ENCODE measurements at places on chromosomes 3 and 15.

DNA sequence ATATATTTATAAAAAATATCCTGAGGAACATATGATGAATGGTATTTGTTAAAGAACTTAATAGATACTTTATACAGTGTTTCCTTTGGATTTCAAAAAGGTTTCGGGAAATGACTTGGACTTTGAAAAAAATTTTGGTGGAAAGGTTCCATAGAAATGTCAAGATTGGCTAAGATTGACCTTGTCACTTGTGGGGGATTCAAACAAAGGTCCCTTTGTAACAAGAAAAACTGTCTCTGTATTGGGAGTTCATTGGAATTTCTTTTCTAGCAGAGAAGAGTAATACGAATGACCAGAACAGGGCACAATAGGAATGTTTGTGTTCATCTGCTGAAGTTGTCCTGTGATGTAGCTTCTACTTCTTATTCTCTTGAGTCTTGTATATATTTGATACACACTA is 43.2 kb downstream of the ARHGEF26 start:
- no peak for DNase-seq

GRCh38 chr3:10700821-10701220 is 115.2 kb upstream of the SLC6A11 start:
- no peak for DNase-seq

DNA sequence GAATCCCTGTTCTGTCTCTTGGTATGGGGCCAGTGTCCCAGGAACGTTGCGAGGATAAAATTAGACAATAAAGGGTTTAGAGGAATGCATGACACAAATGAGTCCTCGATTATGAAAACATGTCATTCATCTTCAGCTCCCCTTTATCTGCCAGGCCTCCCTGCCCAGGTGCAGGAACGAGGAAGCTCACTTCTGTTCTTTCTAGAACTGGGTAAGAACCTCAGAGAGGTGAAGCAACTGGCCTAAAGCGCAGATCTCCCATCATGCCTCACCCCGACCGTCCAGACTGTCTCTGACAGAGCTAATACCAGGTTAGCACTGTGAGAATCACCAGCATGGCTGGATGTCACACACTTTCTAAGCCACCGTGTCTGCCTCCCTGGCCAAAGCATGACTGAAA is 1.5 kb upstream of the ITIH1 start:
- no peak for DNase-seq

DNA sequence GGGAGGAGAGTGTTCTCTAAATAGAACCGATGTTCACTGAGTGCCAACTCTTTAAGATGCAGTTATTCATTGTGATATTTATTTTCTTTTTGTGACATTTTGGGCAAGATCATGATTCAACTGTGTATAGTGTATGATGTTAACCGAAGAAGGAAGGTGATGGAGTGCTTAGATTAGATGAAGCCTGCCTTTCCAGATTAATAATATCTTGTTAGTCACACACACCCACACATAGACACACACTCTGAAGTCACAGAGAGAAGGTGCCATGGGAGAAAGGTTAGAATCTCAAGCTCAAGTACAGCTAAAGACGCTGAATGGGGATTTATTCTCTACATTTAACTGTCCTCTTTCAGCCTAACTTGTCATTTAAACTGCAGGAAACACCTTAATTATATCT is 77.0 kb downstream of the SLC9A9 start:
- DNase-seq = no peak

- DNase-seq = no peak
Observed at GRCh38 chr3:104676241-104676640, 690.5 kb upstream of the ALCAM start.

- DNase-seq = no peak
Observed at GRCh38 chr3:33058765-33059164, 38.2 kb downstream of the GLB1 start.

GRCh38 chr3:160168246-160168645 is 57.0 kb upstream of the C3orf80 start:
- DNase-seq = no peak

DNA sequence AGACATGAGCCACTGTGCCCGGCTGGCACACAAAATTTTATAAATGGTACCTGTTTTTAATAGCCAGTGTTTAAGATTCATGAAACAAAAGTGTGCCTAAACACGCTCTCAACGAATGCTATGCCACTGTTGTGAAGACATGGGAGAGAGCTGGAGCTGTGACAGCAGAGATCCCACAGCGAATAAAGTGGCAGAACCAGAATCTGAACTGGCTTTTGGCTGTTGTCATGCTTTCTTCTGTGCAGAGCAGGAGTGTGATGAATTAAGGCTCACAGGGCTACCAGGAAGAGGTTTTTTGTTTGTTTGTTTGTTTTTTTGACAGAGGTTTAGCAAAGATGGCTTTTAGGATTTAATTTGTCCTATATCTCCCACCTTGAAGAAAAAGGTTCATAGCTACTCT is 14.5 kb downstream of the PTPRG start:
- no peak for DNase-seq

GRCh38 chr3:74711913-74712512 is 97.6 kb upstream of the CNTN3 start:
- no peak for DNase-seq

- no peak for DNase-seq
Observed at GRCh38 chr15:71096676-71097075, 18.6 kb upstream of the THSD4 start.

DNA sequence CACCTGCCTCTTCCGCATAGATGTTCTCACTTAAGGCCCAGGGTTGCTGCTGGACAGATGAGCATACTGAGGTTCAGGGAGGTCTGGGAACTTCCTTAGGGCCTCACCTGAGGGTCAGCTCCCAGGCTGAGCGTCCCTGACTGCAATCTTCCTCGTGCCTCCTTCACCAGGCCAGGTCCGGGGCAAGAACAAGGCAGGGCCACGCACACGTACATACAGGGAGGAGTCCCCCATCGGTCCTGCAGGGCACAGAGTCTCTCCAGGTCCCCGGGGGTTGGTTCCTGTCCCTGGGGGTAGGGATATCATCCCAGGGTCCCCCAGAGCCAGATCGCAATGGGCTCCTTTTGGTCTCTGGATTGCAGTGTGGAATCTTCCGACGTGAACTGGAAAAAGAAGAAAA is 130.1 kb downstream of the LRRK1 start:
- no peak for DNase-seq

DNA sequence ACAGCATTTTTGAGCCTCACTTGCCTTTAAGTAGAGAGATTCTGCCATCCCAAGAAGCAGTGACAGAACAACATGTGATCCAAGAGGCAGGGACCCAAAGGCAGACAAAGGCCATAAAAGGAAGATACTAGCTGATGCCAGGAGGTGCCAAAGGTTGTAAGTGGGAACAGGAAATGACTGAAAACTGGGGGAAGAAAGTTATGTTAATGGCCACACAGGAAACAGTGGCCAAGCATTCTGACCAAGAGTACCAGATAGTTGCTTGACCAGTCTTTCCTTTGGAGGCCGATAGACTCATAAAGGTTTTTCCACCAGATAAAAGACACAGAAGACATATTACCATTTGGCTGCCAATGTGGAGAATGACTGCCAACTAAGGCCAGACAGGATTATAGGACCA is 274.5 kb upstream of the PEX5L start:
- no peak for DNase-seq

GRCh38 chr3:17707813-17708543 is 34.5 kb downstream of the TBC1D5 start:
- DNase-seq = no peak

GRCh38 chr3:190175490-190175889 is 54.8 kb upstream of the P3H2 start:
- no peak for DNase-seq

DNA sequence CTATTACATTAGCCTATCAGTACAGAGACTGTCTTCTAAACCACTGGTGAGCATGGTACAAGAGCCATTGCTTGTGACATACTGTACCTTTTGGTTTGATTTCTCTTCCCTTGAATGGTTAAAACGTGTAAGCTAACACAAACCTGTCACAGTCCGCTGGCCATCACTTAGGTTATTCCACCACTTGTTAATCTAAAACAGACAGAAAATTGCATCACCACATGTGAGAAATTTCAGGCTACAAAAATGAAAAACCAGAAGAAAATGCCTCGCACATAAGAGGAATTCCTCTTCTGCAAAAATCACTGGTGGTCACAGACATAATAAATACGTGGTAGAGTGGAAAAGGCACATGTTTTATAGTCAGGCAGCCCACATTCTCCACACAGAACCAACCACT is 22.1 kb downstream of the PARL start:
- no peak for DNase-seq

DNA sequence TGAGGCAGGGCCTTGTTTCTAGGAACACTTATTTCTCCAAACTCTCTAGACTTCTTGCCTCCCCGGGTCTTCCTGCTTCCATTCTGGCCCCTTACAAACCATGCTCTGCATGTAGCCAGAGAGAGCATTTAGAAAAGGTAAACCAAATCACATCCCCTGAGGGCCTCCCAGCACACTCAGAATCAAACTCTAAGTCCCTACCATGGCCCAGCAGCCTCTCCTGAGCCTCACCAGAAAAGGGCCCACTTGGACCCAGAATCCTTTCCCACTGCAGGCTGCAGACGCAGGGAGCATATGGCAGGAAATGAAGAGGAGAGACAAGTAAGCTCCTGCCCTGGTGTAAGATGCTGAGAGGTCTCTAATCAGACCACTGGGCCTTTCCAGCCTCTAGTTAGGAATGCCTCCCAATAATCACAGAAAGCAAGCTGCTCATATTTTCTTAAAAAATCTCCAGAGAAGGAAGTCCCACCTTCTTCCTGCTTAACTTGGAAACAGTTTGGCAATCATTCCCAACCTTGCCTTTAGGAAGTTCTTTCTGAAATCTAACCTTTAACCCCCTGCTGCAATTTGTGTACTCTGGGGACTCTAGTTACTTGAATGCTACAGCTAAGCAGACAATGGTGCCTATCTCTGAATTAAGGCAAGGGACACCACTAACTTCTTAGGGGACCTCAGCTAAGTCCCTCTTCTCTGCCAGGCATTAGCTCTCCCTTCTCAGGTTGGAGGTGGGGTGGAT is 4.2 kb downstream of the AMOTL2 start:
- no peak for DNase-seq

DNA sequence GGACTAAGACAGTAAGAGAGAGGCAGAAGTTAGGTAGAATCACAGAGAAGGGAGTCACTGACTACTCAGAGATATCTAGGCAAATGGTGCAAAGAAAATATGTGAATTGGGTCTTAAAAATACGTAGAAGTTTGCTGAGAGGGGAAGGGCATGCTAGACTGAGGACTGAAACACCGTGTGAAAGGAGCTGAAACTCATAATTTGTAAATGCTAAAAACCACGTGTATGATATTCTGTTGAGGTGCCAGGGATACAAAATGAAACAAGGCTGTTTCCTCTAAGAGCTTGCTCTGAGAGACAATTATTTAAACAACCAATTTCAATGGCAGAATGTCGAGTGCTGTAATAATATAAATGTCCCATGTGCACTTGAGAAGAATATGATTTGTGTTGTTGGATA is 47.2 kb downstream of the NCK1 start:
- DNase-seq = no peak

DNA sequence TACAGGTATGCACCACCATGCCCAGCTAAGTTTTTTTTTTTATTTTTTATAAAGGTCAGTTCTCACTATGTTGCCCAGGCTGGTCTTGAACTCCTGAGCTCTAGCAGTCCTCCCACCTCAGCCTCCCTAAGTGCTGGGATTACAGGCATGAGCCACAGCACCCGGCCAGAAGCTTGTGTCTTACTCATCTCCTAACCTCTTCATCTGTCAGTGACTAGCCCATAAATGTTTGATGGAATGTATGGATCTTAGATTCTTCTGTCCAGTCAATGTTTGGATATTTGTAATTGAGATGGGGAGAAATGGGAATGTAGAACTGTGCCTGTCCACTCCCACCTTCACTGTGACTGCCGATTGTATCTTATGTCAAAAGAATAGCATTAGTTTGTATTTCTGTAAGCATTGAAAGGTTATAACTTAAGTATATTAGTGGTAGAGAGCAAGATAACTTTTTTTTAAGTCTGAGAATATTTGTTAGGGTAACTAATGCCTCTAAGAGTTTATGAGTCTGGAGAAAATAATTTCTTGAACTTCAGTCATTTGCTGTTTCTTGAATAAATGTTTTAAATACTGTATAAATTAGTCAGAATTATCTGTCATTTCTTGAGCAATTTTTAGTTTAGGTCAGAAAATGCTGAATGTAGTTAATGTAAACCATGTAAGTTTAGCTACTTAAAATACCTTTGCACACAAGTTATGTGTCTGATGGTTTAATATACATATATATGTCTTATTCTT is 215.3 kb upstream of the CGNL1 start:
- DNase-seq = no peak

GRCh38 chr3:109683746-109684145 is 346.4 kb upstream of the DPPA4 start:
- no peak for DNase-seq

GRCh38 chr3:45241206-45241605 is 15.1 kb upstream of the TMEM158 start:
- DNase-seq = no peak

- DNase-seq = no peak
Observed at GRCh38 chr3:18016366-18016765, 273.9 kb upstream of the TBC1D5 start.
